Right hindlimb (tissue), 1 donor: ENCODE measurements at places on chromosomes 3 and 15.

GRCh38 chr3:64222501-64223111, 2.7 kb downstream of the PRICKLE2 start:
- no peak for DNase-seq

DNA sequence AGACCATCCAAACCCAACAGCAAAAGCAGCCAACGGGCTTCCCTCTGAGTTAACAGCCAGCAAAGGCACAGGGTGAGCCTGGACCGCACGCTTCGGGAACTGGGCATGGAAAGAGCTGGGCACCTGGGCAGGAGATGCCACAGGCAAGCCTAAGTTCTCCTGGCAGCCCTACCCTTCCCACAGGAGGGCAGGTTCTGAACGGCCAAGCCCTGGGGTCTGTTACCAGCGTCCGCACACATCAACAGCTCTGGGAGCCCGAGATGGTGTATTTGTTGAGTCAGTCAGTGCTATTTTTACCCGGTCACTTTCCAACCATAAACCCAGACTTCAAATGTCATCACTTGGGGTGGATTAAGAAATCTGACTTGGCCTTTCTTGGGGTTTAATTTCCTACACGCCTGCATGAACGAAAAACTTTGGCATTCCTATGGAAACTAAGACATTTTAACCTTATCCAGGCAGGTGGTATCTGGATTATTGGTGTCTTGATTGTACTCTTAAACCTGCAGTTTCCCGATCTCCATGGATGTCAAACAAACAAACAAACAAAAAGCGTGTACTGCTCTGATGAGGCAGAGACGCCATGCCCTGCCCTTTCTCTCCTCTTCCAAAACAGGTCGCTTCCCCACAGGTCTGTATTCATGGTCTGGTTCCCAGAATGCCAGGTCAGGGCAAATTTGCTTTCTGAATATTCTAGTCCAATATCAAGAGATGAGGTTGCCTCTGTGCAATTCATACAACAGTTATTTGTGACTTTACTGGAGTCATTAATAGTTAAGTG, 99.7 kb downstream of the XXYLT1 start:
- no peak for DNase-seq

GRCh38 chr15:48086576-48086975, 34.2 kb upstream of the SLC24A5 start:
- peak; percentile 73 for DNase-seq

DNA sequence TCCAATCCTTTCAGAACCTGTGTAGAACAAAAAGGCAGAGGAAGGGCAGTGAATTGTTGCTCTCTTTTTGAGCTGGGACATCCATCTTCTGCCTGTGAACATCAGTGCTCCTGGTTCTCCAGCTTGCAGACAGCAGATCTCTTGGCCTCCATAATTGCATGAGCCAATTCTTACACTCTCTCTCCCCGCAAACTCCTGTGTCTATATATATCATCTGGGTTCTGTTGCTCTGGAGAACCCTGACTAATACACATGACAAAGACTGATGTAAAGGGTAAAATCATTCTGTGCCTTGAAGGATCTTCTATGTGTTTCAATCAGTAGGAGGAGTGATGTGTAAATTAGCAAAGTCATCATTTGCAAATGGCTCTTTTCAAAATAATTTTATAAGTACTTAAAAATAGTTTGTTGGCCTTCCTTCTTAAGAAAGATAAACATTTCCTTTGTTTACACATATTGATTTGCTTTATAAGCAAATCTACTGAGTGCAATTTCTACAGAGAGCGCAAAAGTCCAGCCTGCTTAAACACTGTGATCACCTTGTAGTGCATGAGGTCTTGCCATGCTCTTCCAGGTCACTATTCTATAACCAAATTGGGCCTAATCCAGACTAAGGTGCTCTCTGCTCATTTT, 154.9 kb upstream of the ANKRD28 start:
- DNase-seq: no peak

GRCh38 chr3:109188741-109189140, 52.2 kb downstream of the C3orf85 start:
- DNase-seq: no peak

DNA sequence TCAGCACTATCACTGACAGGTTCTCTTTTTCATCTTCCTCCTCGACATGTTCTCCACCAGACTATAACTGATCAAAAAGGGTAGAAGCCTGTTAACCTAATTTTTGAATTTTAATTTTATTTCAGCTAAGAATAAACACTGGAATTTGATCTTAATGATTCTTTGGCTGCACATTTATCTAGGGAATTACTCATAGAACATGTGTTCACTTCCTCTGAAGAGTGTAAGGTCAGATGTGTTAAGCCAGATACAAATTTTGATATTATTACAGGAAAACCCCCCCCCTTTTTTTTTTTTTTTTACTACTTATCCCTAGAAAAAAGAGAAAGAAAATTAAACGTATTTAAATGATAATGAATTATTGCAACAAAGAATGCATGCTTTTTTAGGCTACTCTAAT, 15.0 kb downstream of the DCBLD2 start:
- no peak for DNase-seq

- peak; percentile 40 for DNase-seq
Measured at GRCh38 chr15:78691167-78691850, 50.3 kb upstream of the CHRNB4 start.

DNA sequence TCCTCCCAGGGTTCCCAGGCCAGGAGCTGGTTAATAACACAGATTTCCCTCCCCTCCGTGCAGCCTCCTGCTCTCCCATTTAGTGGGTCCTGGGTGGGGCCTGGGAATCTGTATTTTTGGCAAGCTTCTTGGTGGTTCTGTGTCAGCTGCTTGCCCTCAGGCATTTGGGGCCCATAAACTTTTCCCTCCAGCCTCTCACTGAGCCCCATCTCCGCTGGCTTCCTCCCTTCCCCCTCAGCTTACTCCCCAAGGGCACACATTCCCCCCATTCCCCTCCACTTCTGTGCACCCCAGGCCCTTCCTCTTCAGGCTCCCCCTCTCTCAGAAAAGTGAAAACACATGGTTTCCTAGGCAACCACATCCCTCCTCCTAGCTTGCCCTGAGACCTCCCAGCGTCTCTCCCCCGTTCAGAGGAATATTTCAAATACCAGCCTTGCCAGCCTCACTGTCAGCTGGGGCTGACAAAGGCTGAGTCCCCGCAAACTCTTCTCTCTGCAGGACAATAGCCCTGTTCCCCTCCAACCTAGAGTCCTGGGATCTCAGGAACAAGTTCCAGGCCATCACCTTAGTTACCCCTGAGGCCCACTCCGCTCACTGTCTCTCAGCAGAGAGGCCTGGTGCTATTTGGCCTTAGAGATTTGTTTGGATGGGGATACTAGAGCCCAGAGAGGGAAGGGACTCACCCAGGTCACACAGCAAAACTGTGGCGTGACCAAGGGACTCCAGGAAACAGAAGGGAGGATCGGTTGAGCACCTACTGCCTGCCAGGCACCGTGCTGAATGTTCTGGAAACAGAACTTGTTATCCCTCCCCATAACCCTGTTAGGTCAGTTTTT, 44.6 kb upstream of the SMAD6 start:
- DNase-seq: peak; percentile 49

DNA sequence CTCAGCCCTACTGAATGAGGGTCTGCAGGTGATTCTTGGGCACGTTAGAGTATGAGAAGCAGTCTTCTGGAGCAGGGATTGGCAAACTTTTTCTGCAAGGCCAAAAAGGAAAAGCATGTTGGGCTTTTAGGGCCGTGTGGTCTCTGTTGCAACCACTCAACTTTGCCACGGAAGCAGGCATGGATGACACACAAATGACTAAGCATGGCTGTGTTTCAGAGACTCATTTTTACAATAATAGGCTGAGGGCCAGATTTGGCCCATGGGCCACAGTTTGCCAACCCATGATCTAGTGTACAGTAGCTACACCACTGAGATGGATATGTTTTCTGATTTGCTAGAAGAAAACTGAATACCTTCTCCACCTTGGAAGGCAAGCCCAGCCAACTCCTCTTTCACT, 66.1 kb upstream of the PRICKLE2 start:
- no peak for DNase-seq

GRCh38 chr3:167467848-167468611, 5.8 kb downstream of the SERPINI2 start:
- DNase-seq: no peak

DNA sequence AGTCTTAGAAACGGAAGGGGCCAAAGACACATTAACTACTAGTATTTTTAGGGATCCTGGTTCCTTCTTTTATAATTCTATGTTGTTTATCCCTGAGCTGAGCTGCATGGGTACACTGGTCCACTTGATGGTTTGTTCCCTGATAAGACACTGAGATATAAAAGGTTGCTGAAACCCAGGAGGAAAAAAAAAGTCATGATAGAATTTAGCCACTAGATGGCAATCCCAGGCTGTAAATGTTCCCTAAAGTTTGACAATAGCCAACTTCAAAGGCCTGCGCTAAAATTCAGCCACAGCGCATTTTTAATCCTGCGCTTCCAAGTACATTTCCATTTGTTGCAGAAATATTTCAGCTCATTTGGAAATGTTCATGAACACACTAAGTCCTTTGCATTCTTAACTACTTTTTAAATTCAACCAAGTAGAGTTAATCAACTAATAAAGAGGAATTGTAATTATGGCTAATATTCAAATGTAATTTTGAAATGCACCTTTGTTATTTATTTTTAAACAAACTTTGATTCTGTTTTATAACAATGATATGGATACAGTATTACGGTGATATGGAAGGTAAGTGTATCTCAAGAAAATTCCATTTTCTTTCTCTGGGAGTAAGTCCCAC, 249.3 kb upstream of the FEZF2 start:
- DNase-seq: peak; percentile 29

GRCh38 chr3:16795581-16795980, 89.2 kb upstream of the PLCL2 start:
- DNase-seq: no peak

DNA sequence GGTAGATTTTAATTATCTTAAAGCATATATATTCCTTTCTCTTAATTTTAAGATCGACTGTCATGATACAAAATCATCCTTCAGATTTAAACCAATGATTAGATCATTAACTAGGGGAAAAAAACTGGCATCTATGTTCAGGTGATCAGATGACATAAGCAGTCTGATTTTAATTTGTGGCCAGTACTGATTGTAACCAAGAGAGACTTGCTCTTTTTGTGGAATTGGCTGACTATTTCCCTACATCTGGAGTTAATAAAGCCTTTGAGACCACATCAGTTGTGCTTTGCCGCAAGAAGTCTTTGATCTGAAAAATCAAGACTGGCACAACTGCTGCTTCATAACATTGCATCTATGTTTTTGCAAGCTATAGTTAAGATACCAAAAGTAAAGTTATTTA, 148.4 kb upstream of the CGNL1 start:
- DNase-seq: no peak

- DNase-seq: no peak
Measured at GRCh38 chr3:12253516-12254343, 35.1 kb upstream of the PPARG start.

DNA sequence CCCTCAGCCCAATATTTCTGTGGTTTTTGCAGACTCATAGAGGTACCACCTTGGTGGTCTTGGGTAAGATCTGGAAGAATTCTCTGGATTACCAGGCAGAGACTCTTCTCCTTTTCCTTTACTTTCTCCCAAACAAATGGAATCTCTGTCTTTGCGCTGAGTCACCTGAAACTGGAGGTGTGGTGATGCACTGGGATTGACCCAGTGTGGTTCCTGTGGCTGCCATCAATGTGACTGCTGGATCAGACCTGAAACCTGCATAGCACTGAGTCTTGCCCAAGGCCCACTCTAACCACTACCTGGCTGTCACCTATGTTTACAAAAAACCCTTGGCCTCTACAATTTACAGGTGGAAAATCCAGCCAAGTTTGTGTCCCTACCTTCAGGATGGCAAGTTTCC, 295.3 kb downstream of the RBMS3 start:
- DNase-seq: no peak
